CD14-positive monocyte (primary cell): ENCODE measurements at places on chromosomes 2 and 18.

DNA sequence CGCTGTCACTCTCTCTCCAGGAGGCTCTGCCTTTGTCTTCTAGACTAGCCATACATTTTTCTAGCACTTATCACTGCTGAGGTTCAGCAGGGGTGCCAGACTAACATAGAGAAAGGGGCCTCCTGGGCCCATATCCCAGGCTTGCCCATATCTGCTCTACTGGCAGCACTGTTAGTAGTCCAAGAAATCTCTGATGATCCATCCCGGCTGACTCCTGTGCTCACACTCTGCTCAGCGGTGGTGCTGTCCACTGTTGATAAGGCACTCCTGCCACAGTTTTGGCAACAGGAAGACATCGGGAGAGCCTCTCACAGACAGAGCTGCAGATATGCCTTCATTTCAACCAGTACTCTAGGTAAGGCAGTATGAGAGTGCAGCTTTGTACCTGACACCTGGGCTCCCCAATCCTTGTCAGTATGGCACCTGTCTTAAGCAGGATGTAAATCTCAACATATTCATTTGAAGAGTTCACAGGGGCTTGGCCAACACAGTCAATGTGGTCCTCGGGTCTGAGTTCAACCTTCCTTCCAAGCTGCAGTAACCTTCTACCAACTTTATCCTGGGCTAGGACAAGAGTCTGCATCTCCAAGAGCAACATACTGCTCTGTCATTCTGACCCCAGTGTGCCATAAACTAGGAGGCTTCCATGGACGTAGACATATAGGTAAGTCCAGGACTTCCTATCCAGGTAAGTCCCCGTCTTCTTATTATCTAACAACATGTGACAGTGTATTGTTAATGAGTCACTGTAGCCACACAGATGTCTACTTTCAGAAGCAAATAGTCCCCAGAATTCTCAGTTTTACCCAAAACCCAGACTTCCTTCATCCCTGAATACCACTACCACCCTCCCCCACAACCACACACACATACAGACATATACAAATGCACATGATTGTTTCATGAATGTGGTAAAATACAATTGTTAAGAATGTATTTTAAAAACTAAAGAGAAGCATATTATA is 16.2 kb downstream of the KLF7 start:
- no peak for DNase-seq

GRCh38 chr2:126686286-126686685 is 30.3 kb downstream of the GYPC start:
- DNase-seq, result no peak

DNA sequence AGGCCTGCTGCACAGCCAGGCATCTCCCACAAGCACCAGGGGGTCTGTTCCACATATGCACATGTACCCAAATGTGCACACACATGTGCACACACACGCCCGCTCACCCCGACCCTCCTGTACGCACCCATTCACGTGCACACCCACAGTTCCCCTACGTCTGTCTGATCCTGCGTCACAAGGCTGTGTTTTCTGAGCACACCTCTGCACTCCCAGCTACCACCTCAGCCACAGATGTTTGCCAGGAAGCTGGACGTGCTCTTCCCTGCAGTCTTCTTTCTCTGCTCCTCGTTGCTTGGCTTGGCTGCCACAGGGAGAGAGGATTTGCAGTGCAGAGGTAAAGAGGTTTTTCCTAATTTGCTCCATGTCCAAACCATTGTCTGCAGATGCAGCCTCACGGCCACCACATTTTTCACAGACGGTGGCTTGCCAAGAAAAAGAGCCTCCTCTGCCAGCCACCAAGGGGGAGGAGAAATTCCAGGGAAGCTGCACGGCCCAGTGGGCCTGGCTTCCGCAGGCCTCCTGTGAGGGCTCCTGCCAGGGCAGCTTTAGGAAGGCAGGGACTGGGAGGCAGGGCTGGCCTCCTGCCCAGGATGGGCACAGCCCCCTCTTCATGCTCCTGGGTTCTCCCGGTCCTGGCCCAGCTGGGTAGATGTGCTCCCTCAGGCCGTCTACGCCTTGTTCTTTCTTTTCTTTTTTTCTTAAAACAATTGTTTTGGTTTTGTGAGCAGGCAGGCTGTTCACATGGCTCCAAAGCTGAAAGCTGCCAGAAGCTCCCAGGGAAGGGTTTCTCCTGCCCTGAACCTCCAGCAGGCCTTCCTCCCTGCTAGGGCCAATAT is 29.3 kb upstream of the HS6ST1 start:
- no peak for DNase-seq

DNA sequence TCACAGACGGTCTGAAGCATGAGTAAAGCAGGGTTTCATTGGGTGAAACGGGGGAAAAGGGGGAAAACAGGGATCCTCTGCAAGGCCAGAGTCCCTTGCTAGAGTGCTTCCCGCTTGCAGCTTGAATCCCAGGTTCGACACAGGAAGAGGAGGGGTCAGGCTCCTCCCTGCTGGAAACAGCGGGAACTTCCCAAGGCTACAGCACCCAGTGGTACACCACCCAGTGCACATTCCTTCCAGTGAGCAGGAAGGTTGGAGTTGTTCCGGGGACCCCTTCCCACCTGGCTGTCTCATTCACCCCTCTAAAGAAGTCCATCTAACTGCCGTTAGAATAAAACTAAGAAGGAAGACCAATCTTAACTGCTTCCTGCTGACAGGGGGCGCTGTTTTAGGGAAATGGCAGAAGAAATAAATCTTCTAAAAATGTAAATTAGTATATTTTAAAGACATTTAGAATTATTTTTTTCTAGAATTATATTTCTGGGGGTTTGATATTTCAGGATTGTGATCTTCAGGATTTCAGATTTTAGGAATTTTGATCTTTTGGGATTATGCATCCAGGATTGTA is 230.9 kb downstream of the RBM43 start:
- no peak for DNase-seq

DNA sequence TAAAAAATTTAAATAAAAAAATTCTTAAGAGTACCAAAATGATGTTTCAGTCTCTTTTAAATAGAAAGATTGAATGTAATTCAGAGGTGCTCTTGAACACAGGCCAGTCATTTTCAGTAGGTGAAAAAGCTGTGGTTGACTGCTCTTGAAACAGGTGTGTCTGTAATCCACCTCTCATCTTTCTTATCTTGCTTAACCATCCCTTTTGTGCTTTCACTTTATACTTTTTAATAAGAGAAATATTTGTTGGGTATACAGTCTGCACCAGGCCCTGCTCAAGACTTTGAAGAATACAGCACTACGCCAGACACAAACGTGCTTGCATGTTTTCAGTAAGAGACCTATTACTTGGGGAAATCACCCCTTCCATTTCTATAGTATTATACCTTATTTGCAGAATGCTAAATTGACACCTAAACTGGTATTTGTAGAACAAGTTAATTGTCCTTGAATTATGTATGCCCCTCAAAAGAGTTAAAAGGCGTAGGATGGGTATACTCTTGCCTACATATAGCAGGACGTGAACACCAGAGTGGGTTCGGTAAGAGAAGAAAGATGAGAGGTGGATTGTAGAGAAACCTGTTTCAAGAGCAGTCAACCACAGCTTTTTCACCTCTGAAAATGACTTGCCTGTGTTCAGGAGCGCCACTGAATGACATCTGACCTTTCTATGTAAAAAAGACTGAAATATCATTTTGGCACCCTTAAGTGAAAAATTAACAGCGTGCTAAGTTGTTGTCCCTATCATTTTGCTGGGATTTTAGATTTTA is 4.0 kb upstream of the RTN4 start:
- DNase-seq, result no peak

DNA sequence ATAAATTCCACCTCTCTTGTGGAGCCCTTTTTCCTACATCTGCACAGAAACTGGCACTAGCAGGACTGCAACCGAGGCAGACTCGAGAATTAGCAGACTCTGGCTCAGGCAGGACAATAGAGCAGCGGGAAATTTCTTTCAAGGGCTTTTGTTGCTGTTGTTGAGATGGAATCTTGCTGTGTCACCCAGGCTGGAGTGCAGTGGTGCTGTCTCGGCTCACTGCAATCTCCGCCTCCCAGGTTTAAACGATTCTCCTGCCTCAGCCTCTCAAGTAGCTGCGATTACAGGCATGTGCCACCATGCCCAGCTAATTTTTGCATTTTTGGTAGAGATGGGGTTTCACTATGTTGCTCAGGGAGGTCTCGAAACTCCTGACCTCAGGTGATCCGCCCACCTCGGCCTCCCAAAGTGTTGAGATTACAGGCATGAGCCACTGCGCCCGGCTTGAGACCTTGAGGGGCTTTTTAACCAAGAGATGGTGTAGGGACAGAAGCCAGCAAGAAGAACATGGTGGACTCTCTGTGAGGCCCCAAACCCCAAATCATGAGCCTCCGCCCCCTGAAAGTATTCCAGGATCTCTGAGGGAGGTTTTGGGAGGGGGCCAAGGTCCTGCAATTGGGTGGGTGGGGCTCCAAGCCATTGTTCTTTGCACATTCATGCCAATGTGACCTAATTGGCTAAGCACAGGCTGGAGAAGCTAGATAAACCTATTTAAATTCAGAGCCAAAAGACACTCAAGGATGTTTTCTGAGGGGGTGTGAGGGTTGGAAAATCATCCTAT is 68.4 kb upstream of the MSH2 start:
- DNase-seq, result no peak

DNA sequence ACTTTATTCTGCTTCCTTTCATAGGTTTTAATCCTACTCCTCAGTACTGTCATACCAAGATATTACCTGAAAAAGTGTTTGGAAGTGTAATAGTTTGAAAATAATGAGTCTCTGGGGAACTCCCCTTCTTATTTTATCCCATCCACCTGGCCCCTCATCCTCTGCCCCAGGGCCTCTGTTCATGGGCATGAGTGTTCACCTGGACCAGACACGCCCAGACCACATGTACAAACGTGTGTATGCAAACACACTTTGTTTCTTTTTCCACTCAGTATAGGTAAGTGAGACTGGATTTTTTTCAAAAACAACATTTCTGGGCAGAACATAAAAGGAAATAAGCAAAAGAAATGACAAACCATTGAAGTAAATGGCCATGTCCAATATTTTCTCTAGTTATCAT is 62.1 kb upstream of the THSD7B start:
- no peak for DNase-seq

DNA sequence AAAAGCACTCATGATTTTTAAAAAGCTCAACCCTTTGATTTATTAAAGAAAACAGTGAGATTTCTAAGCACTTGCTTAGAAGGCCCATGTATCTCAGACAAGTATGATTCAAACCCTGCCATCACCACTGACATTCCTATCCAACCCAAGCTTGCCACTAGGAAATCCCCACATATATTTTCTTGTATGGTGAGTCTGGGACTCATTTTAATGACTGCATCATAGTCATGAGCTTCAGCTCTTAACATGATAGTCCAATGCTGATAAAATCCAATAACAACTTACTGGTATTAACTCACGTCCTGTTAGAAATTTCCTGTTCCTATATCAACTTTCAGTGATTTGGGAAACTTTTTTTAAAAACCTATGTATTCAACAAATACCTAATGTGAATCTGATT is 39.4 kb upstream of the NCKAP5 start:
- DNase-seq, result no peak

GRCh38 chr18:55475916-55476315 is 112.1 kb downstream of the TCF4 start:
- DNase-seq, result no peak

DNA sequence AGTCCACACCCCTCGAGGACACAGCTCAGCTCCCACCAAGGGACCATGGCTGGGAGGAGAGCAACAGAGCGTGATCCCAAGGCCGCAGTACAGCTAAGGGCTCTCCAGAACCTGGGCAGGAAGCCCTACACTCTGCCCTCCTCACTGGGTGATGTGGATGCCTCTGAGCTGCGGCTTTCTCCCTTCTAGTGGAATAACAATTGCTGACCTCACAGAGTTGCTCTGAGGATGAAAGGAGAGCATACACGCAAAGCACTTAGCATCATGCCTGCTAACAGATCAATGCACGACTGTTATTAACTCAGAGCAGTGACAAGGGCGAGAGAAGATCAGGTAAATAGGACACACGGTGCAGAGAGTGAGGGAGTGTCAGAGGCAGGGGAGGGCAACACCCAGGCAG is 74.2 kb downstream of the ZFP36L2 start:
- DNase-seq, result no peak
